Islet precursor cell (in vitro differentiated cells): ENCODE measurements at places on chromosomes 7 and 10.
A peak's percentile ranks its signal among the peaks of the same experiment; 100 is the strongest.

- peak; percentile 57 for DNase-seq
Observed at GRCh38 chr7:135247746-135248471, 14.3 kb downstream of the STRA8 start.

- DNase-seq: peak; percentile 94
Observed at GRCh38 chr10:114632869-114633715, 25.0 kb downstream of the ABLIM1 start.

- DNase-seq: no peak
Observed at GRCh38 chr7:15972862-15973275, 286.4 kb upstream of the MEOX2 start.

DNA sequence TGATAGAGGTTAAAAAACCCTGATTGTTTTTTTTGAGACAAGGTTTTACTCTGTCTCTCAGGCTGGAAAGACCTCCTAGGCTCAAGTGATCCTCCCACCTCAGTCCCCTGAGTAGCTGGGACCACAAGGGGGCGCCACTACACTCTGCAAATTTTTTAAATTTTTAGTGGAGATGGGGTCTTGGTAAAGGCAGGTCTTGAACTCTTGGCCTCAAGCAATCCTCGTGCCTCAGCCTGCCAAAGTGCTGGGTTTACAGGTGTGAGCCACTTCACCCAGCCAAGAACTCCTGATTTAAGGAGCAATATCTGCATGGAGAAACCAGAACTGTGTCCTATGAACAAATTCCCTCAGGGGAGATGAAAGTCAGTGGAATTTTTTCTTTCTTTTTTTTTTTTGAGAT lies 7.3 kb upstream of the KLHDC10 start:
- peak; percentile 76 for DNase-seq

DNA sequence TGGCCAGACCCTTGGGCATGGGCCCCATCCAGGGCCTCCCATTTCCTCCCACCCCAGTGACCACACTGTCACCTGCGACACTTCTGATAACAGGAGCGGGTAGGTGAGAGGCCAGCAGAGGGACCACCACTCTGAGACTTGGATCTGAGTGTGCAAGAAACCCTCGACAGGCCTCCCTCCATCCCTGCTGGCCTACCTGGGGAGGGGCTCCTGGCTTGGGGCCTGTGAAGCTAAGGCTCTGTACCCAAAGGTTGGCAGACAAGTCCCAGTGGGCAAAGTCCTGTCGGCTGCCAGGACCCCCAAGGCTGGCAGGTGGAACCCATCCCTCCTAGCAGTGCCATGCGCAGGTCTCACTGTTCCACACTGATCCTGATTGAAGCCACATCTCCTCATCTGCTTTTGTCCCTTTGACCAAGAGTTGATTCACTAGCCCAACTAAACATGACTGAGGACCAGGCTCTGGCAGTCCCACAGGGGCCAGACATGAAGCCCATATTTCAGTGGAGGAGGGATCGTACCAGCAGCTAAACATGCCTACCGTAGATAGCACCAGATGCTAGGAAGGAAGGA lies 1.2 kb upstream of the PGAM2 start:
- DNase-seq: peak; percentile 38

DNA sequence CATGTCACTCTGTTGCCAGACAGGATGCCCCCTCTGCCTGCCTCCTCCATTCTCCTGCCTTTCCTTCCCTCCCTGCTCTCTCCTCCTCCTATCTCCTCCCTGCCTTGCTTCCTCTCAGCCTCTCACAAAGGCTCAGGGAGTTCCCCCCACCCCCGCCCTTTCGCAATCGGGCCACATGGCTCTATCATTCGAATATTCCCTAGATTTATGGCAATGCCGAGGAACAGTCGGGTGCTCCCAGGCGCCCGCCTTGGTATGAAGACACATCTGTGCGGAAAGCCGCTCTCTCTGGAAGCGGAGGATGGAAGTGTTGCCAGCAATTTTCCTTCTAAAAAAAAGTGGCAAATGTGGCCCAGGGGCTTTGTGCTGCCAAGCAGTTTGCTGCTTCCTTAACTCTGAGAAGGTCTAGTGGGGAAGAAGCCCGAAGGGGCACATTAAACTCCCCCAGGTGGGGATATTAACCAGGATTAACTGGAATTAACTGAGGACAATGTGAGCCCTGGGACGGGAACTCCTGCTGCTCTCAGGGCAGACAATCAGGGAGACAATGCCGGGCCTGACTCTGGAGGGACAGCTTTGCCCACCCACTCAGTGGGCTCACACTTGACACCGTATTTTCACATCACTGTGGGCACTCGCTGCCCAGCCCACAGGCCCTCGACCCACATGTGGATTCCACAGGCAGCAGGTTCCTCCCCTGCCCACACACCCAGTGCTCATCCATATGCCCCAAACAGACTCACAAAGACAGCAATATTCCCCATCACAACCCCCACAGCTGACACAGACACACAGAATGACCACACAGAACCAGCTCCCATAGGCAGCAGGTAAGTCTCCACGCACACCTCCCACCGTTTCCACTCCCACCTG lies 88.4 kb upstream of the SMNDC1 start:
- DNase-seq: no peak

DNA sequence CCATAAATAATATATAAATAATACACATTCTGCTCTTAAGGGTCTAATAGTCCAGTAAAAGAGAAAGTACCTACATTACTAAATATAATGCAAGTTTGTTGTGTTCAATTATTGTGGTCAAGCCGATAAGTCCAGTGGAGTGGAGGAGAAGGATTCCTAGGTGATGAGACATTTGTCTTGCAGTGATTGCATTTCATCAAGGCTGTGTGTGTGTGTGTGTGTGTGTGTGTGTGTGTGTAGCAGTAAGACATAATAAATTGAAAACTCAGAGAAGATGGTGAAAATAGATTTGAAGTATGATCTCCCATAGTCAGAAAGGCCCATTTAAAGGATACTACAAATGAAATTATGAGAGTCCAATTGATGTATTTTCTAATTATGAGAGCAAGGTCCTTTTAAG lies 192.5 kb upstream of the SEMA3C start:
- DNase-seq: peak; percentile 85

DNA sequence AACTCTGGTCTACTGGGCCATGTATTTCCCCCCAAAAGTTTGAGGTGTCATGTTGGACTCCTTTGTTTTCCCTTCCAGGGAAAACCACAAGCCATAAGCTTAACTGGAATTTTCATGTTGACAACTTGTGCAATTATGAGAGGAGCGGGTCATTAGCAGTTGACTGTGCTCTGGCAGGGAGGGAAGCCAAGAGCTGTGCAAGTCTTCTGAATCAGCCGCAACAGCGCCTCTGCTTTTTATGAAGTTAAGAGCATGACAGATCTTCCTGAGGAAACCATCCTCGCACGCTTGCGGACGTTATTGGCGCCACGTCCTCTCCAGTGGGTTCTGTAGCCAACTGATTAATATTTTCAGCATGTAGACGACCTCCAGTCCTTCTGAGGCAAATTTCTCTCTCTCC lies 148.7 kb upstream of the MKI67 start:
- no peak for DNase-seq

DNA sequence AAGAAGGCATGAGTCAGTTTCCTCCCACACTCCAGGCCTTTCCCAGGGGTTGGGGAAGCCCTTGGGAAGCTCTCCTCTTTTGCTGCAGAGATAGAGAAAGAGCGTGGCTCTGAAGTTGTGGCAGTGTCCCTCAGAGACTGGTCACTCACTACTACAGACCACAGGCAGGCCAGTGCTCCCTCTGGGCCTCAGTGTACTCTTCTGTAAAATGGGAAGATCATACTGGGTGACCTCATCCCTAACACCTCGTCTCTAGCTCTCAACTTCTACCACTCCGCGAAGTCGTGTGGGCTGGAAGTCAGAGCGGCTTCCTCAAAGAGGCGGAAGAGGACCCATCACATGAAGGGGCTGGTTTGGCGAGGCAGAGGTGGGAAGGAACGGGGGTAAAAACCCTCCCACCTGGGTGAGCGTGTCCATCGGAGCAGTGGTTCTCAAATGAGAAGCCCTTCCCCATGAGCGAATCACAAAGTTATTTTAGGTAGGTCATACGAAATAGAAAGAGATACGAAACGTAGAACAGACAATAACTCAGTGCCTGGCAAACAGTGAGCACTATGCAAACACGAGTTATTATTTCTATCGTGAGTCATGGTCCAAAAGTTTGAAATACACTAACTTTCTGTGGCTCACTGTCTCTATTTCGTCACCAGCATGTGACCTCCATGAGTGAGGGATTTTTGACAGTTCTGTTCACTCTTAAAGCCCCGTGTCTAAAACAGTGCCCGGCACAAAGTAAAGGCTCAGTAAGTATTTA lies 32.7 kb downstream of the PRKAG2 start:
- no peak for DNase-seq

GRCh38 chr7:12436126-12436525 lies 32.5 kb upstream of the VWDE start:
- no peak for DNase-seq

- DNase-seq: no peak
Observed at GRCh38 chr10:112663234-112664125, 216.5 kb downstream of the VTI1A start.

DNA sequence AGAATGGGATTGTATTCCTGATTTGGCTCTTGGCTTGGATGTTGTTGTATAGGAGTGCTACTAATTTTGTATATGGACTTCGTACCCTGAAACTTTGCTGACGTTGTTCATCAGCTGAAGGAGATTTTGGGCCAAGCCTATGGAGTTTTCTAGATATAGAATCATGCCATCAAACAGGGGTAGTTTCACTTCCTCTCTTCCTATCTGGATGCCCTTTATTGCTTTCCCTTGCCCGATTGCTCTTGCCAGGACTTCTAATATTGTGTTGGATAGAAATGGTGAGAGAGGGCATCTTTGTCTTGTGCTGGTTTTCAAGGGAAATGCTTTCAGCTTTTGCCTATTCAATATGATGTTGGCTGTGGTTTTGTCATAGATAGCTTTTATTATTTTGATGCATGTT lies 92.3 kb downstream of the CCDC7 start:
- no peak for DNase-seq

DNA sequence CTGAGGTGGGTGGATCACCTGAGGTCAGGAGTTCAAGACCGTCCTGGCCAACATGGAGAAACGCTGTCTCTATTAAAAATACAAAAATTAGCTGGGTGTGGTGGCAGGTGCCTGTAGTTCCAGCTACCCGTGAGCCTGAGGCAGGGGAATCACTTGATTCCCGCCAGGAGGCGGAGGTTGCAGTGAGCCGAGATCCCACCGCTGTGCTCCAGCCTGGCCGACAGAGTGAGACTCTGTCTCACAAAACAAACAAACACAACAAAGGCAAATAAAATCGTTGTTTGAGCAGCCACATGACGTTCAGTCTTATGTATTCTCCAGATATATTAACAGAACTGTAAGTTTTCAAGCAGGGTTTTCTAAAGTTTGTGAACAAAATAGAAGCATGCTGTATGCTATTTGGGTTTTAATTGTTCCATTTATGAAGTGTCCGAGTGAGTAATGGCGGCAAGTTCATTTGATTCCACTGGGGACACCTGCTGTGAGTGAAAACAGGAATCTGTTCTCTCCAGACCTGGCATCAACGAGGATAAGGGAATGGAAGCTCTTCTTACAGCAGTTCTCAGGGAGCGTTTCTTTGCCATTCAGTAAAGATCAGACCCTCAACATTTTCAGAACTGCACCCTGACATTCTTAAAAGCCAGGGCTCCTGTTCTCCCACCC lies 122.5 kb upstream of the PITRM1 start:
- DNase-seq: peak; percentile 18

GRCh38 chr7:35805876-35806275 lies 5.0 kb downstream of the SEPTIN7 start:
- no peak for DNase-seq

GRCh38 chr10:102465466-102465865 lies 14.1 kb upstream of the C10orf95 start:
- peak; percentile 50 for DNase-seq

GRCh38 chr7:25812086-25812850 lies 339.7 kb upstream of the NFE2L3 start:
- DNase-seq: no peak

DNA sequence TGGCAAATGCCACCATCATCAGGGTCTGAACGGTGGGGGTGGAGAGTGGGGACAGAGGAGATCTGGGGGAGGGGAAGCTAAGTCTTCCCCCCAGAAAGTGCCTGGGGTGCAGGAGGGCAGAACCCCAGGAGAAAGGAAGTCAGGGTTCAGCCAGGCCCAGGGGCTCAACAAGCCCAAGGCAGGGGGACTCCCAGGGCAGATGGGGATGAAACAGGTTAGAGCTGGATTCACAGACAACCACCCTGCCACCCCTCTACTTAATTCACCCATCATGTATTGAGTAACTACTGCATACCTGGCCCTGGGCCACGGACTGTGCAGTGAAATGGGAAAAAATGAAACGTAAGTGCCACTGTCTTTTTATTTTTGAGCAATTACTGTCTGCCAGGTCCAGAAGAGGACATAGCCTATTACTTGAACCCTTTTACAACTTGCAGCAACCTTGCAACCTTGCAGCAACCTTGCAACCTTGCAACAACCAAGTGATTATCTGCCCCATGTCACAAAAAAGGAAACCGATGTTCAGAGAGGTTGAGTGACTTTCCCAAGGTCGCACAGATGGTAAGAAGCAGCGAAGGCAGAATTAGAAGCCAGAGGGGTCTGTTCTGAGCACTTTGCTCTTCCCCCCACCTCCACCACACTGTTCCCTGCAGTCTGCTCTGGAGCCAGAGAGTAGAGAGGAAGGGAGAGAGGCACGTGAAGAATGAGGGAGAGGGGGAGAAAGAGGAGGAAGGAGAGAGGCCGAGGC lies 4.8 kb downstream of the ELN start:
- no peak for DNase-seq

- DNase-seq: no peak
Observed at GRCh38 chr10:122130474-122131110, 140.5 kb upstream of the BTBD16 start.

DNA sequence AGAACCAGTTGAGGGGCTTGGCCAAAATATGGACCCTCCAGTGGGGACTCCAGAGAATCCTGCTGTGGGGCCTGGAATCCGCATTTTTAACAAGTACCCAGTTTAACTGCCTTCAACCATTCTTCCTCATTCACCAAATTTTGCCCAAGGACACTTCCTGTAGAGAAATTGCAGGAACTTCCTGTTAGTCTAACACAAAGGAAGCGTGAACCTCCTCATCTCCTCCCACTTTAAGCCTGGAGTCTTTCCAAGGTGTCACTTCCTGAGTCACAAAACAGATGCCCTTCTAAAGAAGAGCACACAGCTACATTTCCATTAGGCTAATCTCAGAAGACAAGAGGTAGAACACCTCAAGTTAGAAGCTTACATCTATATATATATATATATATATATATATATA lies 188.4 kb downstream of the PPP1R17 start:
- no peak for DNase-seq

DNA sequence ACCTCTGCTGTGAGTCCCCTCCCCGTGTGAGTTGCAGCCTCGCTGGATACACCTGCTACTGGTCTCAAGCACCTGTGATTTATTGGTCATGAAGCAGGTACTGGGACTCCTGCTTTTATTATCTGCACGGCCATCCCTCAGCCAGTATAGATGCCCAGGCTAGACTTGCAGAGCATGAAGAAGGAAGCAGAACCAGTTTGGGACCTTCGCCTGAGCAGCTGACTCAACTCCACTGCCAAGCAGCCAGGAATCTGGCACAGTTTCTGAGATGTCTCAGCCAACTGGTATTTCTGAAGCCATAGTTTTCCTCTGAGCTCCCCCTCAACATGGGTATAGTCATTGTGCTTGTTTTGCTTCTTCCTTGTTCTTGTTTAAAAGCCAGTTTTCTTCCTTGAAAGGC lies 28.0 kb upstream of the SLC39A12 start:
- DNase-seq: peak; percentile 64
